ENCODE measurements at places on chromosomes 1 and 21.

- no peak for DNase-seq
These were observed 13.3 kb downstream of the HSF2BP start for GRCh38 chr21:43645976-43646375.

DNA sequence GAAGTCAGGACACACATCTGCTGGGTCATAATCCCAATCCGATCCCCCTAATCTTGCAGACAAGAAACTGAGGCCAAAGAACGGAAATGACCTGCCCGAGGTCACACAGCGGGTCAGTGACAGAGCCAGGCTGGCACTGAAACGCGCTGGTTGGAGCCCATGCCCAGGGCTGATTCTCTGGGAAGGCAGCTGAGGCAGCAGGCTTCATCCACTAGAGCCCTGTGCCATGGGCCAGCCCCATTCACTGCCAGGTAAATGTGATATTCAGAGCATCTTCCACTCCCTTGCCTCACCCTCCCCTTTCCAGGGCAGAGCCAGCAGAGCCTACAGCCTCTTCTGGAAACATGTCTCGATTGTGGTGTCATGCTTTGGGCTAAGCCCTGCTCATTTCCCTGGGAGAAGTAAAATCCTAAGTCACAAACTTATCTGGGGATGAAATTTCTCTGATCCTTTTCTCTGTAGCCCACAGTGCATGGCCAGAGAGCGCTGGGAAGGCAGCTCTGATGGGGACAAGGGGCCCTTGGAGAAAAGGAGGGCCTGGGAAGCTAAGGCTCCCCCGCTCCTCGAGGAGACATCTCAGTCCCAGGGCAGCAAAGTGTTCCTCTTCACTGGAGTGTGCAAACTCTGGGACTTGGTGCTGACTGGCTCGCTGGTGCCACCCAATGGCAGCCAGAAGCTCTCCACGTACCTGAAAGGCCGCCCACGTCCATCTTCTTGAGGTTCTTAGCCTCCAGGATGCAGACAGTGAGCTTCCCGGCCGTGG, 110.4 kb downstream of the SYT2 start:
- DNase-seq = no peak

DNA sequence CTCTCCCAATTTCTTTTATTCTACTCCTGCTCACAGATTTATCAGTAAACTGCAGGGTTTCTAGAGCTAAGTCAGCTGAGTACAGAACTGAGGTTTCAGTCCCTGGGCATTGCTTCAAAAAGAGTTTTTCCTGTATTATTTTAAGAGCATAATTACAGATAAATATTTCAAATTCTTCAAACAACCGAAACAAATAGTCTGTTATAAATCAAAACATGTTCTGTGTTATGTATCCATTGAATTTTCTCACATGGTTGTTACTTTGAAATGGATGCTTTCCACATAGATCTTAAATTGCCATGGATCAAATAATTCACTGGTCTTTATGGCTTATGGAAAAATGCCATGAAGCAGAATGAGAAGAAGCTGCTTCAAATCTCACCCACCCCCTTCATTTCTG, 64.5 kb downstream of the LRRC8C start:
- DNase-seq = no peak

DNA sequence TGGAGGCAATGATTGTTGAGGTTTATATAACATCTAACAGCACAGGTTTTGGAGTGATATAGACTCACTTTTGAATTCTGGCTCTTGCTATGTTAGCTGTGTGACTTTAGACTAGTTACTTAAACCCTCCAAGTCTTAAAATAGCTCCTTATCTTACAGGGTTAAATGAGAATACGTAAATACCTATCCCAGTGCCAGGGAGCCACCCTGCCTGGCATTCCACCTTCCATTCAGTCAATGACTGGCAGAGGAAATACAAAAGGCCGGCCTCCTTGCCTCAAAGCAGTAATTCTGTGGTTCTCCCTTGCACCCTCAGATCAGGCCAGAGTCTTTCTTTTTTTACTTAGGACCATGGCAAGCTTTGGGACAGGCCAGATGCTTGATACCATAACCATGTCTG, 31.8 kb downstream of the DBT start:
- DNase-seq = no peak

- peak; percentile 36 for DNase-seq
These were observed 72.5 kb downstream of the NDUFS5 start for GRCh38 chr1:39098546-39099250.

Measured in stimulated activated CD4-positive, alpha-beta T cell treated with anti-CD3 and anti-CD28 coated beads, Interleukin-15, amount 100 ng/mL, for 1 hour (primary cell).